ENCODE measurements at places on chromosomes 12 and 14. TPM values are rescaled to one million over a fixed set of nuclear protein-coding genes. Genes with fewer than 3 reads are reported as not detected.

Gene SPIC
- total RNA-seq, result not detected

Gene ADAMTS20
- not detected for total RNA-seq

Gene GPATCH2L
- 63.9 TPM for total RNA-seq

Gene TRPV4
- total RNA-seq, result not detected

Gene HCAR3
- total RNA-seq, result 0.39 TPM

Gene CMTM5
- 2.5 TPM for total RNA-seq

Gene VWF
- 4.1 TPM for total RNA-seq

Gene VRTN
- not detected for total RNA-seq

Gene FAM222A
- total RNA-seq, result 1.3 TPM

Gene CCDC60
- total RNA-seq, result not detected

Gene GTF2A1
- 21.4 TPM for total RNA-seq

Gene MYO1H
- total RNA-seq, result not detected

Gene ATF1
- total RNA-seq, result 27.4 TPM

Gene MSI1
- total RNA-seq, result not detected

Gene TAS2R42
- not detected for total RNA-seq

Gene MYH6
- not detected for total RNA-seq

Gene HSP90AA1
- 570 TPM for total RNA-seq

Gene IL31
- total RNA-seq, result not detected

Gene KLRD1
- not detected for total RNA-seq

Gene ANO4
- not detected for total RNA-seq

Gene SERPINA9
- total RNA-seq, result not detected

Gene CYP27B1
- total RNA-seq, result 1.7 TPM

Gene FOXM1
- total RNA-seq, result 1.6 TPM

Gene TAS2R20
- total RNA-seq, result 1.1 TPM

Gene GRIN2B
- not detected for total RNA-seq

Measured in T-helper 17 cell (primary cell).